ENCODE measurements at places on chromosomes 2 and 18.

DNA sequence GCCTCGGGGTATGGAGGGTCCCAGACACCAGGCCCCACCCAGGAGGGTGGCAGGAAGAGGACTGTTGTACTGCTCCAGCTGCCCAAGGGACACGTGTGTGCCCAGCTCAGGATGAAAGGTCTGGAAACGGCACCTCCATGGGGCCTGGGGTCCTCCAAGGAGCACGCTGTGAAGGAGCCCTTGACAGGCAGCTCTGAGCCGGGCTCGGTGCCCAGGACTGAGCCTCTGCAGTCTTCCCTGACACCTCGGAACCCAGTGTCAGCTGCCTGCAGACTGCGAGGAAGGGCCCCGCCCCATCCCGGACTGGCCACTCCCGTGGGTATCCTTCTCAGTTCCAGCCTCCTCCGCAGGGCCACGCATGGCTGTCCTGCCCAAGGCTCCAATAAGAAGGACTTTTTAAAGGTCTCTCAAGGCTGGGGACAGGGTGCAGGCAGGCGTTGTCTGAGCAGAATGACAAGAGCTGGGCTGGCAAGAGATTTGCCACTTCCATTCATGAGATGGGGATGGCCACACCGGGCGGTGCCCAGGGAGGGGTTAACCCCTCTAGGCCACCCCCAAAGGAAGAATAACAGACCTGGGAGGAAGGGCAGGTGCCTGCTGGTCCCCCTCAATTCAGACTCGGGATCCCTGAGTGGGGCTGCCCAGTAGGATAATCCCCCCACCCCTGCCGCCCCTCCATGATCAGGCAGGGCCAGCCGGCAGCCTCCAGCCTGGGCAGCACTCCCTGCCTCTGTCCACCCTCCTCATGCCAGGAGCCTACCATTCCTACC is 8.9 kb downstream of the ECEL1 start:
- no peak for DNase-seq

GRCh38 chr18:23105581-23106219 is 29.6 kb upstream of the CABLES1 start:
- no peak for DNase-seq

DNA sequence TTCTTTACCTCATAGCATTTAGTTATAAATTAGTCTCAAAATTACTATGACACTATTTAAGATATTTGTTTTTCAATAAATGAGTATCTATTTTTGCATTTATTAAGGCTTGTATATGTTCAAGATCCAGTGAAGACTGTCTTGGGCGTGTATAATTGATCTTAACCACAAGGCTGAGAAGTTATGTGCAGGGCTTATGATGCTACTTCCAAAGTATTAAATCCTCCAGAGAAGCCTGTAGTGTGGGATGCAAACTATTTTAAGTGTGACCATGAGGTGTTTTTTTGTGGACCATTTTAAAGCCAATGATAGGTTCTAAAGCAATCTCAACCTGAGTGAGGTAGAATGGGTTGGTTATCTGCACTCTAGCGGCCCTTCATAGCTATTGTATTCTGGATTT is 219.9 kb downstream of the ZNF407 start:
- DNase-seq = no peak

DNA sequence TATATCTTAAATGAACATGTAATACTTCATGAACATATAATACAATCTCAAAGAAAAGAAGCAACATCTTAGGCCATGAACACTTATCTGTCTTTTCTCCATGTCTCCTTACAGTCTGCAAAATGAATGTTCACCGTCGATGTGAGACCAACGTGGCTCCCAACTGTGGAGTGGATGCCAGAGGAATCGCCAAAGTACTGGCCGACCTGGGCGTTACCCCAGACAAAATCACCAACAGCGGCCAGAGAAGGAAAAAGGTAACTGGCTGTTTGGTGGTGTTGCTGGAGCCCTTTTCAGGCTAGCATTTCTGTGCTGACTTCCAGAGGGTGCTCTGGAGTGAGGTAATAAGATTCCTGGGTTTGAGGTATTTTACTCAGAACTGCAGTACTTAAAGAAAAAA is 295.9 kb upstream of the EPAS1 start:
- no peak for DNase-seq

GRCh38 chr2:16654833-16655444 is 10.7 kb downstream of the CYRIA start:
- DNase-seq = no peak

- DNase-seq = no peak
These were observed 46.2 kb downstream of the INHBB start for GRCh38 chr2:120391911-120392665.

GRCh38 chr2:206079699-206080465 is 6.1 kb downstream of the INO80D start:
- no peak for DNase-seq

- no peak for DNase-seq
These were observed 25.4 kb downstream of the EPHA4 start for GRCh38 chr2:221546505-221547225.

DNA sequence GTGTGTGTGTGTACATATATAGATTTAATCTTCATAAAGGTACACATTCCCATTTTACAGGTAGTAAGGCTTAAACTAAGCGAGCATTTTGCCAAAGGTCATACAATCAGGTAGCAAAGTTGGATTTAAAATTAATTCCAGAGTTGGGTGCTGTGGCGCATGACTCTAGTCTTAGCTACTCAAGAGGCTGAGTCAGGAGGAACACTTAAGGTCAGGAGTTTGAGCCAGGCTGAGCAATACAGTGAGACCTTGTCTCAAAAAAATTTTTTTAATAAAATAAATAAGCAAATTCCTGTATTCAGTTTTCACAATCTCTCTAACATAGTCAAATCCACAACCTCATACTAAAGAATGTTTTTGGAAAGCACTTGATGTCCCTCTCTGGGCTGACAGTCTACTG is 111.5 kb upstream of the LDLRAD4 start:
- DNase-seq = no peak

GRCh38 chr18:2822213-2822921 is 24.4 kb upstream of the EMILIN2 start:
- no peak for DNase-seq

- DNase-seq = no peak
These were observed 137.5 kb downstream of the MEIS1 start for GRCh38 chr2:66572391-66572790.

DNA sequence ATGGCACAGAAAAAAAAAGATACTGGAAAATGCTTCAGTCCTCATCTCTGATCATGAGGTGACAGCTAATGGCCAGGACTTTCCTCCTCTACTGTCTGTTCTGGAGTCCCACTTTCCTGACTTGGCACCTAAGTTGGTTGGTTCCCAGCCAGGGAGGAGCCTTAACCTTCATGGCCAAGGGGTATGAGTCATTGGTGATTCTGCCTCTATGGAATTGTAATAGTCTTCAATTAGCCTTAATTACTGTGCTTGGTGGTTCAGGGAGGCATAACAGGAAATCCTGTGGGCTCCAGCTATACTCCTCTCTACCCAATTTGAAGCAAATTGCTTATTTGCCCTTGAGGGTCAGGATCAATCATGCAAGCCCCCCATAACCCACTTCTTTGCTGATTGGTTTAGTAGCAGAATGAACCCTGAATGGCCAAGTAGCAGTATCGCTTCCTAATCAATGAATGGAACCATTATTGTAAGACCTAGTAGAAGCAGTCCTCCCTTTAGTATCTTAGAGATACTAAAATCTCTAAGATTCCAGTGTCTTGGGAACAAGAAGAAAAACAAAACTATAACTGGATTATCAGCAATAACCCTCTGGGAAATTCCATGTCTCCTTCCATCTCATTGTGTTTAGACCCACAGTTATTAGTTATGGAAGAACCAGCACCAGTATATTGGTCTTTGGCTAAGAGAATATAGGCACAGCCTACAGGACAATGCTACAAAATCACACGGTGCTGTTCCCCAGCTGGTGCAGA is 109.0 kb downstream of the COL6A3 start:
- no peak for DNase-seq

GRCh38 chr2:68757081-68757480 is 22.5 kb downstream of the ARHGAP25 start:
- DNase-seq = no peak

DNA sequence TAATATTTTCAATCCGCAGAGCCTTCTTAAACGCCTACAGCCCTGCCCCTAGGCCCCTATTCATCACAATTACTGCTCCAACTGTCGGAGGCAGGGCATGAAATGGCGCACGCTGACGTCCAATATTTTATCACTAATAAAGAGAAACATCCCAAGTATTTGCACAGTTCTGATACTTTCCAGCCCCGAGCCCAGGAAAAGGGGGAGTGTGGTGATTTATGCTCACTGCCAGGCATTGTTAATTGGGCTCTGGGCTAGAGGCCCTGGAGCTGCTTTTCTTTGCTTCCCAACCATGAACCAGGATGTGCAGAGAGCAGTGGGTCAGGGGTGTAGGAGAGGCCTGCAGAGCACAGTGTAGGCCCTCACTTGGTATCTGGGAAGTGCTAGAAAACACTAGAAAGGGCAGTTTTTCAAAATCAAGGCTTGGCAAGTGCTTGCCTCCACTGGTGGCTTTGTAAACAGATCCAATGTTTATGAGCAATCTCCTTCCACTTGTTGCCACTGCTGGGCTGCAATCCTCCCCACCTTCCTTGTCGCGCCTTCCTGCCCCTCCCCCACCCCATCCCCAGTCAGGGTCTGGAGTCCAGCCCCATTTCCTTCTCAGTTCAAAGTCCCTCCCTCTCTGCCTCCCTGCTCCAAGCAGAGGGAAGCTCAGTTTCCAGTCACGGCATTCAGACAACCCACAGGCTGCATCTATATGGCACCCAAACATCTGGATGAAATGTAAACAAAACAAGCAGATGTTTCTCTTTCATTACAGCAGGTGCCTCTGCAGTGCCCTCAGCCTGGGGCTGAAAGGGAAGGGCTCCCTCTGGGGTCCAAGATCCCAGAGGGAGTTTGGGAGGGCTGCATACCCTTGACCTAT is 83.9 kb upstream of the PKDCC start:
- no peak for DNase-seq

- no peak for DNase-seq
These were observed 52.7 kb downstream of the MALT1 start for GRCh38 chr18:58723810-58724602.

GRCh38 chr2:135948141-135948540 is 37.3 kb downstream of the DARS1 start:
- no peak for DNase-seq

DNA sequence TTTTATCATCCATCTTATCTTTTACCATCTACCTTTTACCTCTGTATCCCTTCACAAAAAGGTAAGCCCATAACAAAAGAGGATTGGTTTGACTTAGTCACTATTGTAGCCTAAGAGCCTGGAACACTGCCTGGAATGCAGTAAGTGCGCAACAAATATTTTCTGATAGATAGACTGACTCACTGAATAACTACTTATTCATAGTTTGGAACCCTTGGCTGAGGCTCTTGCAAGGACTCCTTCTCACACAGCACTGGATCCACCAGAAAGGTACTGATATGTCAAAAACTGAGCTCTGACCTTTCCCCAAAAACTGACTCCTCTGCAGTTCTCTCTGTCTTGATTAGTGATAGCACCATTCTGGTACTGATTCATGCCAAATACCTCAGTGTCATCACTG is 426.7 kb downstream of the SETBP1 start:
- DNase-seq = no peak

- DNase-seq = no peak
These were observed 31.2 kb downstream of the ASB1 start for GRCh38 chr2:238457927-238458324.

DNA sequence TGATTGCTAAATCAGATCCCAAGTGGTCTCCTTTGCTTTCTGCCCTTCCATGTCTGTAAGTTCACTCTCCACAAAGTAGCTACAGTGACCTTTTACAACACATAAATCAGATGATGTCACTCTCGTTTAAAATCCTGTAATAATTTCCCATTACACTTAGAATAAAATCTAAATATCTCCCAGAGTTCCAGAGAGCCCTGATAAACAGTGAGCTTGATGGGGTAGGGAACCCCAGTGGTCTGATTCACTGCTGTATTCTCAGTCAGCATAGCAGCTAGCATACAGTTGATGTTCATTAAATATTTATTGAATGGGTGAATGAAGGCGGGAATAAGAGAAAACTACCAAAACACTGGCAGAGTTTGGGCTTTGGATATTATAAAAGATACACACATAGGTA is 117.7 kb downstream of the ZAP70 start:
- no peak for DNase-seq

- no peak for DNase-seq
These were observed 451.0 kb upstream of the SALL3 start for GRCh38 chr18:78528411-78529258.

DNA sequence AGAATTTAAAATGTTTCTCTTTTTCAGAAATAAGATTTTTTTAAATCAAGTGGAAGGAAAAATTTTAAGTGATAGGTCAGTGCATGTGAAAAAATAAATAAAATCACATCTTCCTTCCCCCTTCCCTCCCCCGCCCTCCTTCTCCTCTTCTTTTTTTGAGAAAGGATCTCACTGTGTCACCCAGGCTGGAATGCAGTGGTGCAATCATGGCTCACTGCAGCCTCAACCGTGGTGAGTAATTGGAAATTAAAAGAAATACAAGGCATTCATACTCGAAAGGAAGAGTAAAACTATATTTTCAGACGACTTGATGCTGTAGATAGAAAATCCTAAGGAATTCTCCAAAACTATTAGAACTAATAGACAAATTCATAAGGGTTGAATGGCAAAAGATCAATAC is 16.9 kb upstream of the CRACDL start:
- DNase-seq = no peak

DNA sequence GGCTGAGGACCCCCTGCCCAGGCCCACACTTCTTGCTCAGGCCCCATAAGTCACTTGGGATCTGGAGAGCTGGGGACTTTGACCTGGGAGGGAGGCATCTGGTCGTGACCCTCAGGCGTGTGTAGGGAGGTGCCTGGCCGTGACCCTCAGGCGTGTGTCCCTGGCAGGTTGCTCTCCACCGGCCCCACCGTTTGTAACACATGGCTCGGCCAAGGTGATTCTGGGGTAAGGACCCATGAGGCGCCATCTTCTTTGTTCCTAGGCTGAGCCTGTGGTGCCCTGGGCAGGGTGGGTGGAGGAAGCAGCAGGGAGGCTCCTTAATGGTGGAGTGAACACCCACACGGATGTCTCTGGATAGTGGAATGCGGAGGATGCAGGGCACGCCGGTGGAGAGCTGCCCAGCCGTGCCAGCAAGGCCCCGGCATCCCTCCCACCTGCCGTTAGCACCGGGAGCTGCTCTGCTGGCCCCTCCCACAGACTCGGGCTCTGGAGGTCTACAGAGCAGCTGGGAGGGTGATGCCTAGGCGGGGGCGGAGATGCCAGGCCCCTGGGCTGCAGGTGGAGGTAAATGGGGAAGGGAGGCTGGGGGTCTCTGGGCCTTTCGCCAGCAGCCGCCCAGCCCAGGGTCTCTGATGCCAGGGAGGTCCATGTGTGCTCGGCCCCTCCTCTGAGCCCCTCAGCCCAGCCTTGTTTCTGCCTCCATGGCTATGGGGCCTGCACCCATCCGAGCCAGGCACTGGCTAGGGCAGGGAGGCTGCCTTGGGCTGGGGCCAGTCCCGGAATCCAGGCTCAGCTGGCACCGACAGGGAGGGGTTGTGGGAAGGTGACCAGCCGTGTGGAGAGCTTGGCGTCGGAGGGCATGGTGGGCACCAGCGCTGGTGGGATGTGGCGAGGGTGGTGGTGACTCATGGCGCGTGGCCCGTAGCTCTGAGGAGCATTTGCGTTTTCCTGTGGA is 1.1 kb upstream of the GAL3ST2 start:
- DNase-seq = no peak

GRCh38 chr2:158079672-158080071 is 22.0 kb upstream of the UPP2 start:
- no peak for DNase-seq
